ENCODE measurements at places on chromosomes 16 and 17.
A peak's percentile ranks its signal among the peaks of the same experiment; 100 is the strongest.

GRCh38 chr16:15704545-15704987 is 54.5 kb downstream of the NDE1 start:
- peak; percentile 69 for DNase-seq

GRCh38 chr17:42230225-42230624 is 35.9 kb upstream of the GHDC start:
- no peak for DNase-seq

DNA sequence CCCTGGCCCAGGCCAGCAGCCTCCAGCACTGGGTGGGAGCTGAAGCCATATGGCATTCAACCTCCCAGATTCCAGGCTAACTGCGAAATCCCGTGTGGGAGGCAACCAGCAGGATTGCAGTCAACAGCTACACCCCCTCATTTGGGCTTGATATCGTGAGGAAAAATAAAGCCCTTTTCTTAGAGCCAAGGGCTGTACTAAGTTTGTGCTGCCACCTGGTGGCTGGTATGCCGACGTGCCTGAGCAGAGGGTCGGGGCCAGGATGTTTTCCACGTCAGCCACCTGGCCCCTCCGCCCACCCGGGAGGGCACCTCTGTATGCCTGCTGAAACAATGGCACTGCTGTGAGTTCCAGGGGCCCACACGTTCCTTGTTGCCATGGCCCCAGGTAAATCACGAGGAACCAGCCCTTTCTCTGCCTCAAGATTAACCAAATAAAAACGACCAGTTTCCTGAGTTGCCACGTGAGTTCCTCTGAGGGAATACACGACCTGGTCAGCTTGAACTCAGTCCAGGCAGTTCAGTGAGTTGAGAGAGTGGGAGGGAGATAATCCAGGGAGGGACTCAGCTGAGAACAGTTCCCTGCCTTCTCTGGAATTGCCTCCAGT is 9.0 kb downstream of the TMEM98 start:
- peak; percentile 72 for DNase-seq

GRCh38 chr16:1944612-1945199 is 1.7 kb upstream of the MSRB1 start:
- DNase-seq, result no peak

GRCh38 chr17:72429066-72429638 is 308.3 kb downstream of the SOX9 start:
- no peak for DNase-seq

- peak; percentile 81 for DNase-seq
These were observed 10.8 kb downstream of the HID1 start for GRCh38 chr17:74961657-74962350.

DNA sequence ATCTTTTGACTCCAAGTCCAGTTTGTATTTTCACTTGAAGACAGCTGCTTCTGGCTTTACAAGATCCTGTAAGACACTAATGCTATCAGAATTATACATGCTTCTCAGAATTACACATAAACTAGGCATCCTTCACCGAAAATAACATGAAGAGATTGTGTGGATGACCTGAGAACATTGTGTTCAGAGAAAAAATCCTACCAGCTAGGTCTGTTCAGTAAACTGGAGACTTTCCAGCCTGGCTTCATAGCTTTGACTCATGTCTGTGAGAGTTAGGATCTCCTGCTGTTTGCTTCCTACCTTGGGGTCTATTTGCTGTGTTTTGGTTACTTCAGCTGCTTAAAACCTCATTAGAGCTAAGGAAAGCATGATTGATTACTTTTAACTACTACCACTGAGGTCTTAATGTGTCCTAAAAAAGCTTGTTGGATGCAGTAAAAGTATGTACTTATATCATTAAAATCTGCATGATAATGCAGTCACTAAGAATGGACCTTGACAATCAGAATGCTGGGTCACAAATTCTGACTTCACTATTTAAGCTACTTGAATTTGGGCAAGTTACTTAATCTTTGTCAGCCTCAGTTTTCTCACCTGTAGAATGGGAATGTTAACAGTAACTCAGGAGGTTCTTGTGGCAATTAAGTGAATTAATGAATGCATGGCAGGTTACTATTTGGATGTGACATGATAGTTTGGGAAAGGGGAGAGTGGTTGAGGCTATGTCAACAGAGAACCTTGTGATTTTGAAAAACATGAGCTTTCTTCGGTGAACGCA is 8.0 kb upstream of the MYH13 start:
- DNase-seq, result peak; percentile 17

DNA sequence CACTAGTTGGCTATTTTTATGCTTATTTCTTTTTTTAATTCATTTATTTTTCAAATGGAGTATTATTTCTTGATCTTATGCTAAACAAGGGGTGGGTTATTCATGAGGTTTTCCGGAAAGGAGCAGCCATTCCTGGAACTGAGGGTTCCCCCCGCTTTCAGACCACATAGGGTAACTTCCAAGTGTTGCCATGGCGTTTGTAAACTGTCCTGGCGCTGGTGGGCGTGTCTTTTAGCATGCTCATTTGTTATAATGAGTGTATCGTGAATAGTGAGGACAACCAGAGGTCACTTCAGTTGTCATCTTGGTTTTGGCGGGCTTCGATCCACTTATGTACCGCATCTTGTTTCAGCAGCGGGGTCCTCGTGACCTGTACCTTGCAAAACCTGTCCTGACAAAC is 29.6 kb upstream of the ASGR2 start:
- no peak for DNase-seq

- DNase-seq, result peak; percentile 50
These were observed 512.4 kb downstream of the CDH13 start for GRCh38 chr16:83138976-83139690.

DNA sequence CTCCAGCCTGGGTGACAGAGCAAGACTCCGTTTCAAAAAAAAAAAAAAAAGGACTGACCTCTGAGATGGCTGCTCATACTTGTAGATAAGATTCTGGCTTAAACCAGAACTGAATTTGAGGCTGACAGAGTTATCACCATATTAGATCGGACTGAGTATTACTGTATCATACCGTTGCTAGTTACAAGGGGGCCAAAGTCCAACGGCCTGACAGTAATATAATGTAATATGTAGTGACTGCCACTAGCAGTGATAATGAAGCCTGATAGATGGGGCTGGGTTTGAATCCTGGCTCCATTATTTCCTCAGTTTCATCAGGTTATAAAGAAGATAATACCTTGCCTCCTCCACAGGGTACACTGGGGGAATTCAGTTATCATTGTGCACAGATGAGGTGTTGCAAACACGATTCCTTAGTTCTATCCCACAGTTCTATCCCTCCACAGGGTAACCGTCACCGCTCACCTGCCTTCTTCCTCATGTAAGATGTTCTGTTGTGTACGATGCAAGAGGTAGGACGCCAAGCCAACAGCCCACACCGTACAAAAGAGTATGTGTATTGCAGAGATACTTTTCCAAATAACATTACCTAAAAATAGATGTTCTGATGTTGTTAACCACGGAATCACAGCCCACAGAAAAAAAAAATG is 5.2 kb downstream of the TMEM220 start:
- no peak for DNase-seq

GRCh38 chr17:41530062-41531048 is 2.2 kb upstream of the KRT19 start:
- peak; percentile 67 for DNase-seq

- DNase-seq, result peak; percentile 85
These were observed 3.0 kb upstream of the ABCC1 start for GRCh38 chr16:15946257-15947044.

- DNase-seq, result no peak
These were observed 75.9 kb downstream of the USP22 start for GRCh38 chr17:20966870-20967269.

DNA sequence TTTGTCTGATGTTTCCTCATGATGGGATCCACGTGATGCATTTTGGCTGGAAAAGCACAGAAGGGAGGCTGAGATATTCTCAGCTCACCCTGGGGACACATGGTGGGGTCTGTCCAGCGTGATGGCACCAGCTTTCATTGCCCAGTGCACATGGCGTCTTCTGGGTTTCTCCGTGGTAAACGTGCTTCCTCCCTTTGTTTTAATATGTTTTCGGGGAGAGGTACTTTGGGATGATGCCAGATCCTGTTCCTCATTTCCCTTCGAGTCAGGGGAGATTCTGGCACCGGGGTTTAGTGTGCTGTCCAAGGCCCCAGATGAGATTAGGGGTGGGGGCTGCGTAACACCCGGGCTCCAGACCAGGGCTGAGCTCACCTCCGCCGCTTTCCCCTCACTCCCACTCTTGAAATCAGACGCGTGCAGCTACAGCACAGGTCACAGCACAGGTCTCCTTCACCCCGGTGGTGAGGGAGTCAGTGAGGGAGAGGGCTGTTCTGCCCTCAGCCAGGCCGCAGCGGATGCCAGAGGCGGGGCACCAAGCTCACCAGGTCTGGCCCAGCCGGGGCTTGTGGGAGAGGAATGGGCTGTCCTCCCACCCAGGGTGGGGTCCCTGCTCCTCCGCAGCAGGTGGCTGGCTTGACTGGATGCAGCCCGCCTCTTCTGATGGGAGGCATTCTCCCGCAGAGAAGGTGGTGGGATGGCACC is 33.9 kb downstream of the COX4I1 start:
- DNase-seq, result no peak

DNA sequence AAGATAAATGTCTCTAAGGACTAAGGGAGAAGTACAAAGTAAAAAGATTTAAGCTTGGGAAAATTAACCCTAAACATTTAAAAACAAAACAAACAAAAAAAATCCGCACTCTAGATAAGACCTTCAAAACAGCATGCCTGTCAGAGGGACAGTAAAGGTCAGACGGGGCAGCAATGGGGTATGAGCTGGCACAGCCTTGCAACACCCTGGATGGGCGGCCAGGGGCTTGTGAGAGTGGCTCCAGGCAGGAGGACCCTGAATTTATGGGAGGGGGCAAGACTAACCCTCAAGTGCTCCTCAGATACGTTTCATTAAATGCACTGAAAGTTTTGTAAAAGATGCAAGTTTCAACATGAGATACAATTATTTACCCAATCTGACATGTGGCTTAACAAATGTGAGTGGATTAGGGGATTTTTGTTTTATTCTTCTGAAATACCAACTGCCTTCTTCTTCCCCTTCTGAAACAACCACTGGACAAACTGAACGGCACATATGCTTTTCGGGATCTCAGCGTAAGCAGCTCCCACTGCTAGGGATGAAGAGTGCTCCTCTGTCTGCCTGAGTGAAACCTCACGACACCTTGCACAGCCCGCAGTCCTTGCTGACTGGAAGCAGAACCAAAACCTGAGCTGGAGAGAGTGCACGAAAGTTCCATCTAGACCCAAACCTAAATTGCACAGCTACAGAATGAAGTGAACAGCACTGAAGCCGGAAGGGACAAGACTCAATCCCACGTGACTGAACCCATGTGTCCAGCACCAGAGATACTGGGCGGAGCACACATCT is 128.4 kb downstream of the ANKRD11 start:
- no peak for DNase-seq
